ENCODE measurements at places on chromosomes 13 and 19. TPM values are rescaled to one million over a fixed set of nuclear protein-coding genes. Genes with fewer than 3 reads are reported as not detected.

GRCh38 chr13:98584668-98585397, 7.9 kb upstream of the STK24 start:
- no peaks in the 10 kb centered on the region for H3K27me3 ChIP-seq
- H3K4me3 ChIP-seq, result no peak overlapping the region
- DNase-seq, result no peak
- no peaks in the 10 kb centered on the region for H3K36me3 ChIP-seq
- no peak overlapping the region for H3K27ac ChIP-seq

GRCh38 chr19:49490287-49491029, 3.0 kb downstream of the RPL13A start:
- no peak for DNase-seq
- peaks cover 37% of the 10 kb centered on the region for H3K36me3 ChIP-seq
- H3K4me1 ChIP-seq, result peaks cover 35% of the 10 kb centered on the region

The LILRA1 gene
- 0.83 TPM for total RNA-seq

DNA sequence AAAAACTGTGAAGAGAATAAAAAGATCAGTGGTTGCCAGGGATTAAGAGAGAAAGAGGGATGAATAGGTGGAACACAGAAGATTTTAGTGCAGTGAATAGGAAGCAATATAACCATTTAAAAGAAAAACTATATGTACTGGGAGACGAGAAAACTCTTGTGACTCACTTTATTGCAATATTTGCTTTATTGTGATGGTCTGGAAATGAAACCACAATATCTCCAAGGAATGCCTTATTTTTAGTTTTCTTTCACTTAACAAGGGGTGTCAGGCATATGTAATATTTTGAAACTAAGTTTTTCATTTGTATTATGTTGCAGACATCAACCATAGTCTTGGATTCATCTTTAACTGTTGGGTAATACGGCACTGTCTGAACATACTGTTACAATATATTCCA, 1308.2 kb downstream of the PCDH9 start:
- peaks cover 5% of the 10 kb centered on the region for H3K4me1 ChIP-seq
- peaks cover 3% of the 10 kb centered on the region for H3K27me3 ChIP-seq
- DNase-seq, result no peak
- H3K27ac ChIP-seq, result no peak overlapping the region
- no peaks in the 10 kb centered on the region for H3K36me3 ChIP-seq
- H3K4me3 ChIP-seq, result no peak overlapping the region

The USF2 gene
- total RNA-seq, result 89.6 TPM

DNA sequence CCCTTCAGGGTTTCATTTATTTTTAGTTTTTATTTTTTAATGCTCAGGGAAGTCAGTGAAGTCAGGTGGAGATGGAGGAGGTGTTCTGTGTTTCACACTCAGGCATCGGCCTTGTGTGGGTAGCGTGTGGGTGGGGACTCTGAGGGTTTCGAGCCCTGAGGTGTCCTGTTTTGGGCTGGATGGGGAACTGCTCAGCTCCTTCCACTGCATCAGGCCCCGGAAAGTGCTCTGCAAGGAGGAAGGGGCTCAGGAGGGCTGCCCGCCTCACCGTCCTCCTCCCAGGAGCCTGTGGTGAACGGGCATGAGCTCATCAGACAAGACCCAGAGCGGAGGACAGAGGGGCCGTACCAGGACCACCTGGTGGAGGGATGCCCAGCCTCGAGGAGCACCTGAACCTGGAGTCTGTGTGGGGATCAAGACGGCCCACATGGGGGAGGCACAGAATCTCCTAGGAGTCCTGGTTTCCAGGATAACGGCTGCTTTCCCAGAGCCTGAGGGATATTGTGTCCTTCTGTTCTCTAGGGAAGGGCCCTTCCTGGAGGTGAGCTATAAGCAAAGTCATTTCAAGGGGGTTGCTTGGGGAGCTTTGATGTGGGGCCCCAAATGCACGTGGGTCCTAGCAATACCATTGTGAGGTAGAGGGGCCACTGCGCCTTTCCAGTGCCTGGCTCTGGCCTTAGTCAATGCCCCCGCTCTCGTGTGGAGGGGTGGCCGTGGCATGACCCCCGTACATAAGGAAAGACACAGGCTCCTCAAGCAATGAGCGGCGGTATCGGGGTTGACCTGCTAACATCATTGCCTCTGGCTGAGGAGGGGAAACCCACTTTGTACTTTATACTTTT, 13.5 kb upstream of the GAS6 start:
- DNase-seq, result no peak
- H3K27ac ChIP-seq, result no peak overlapping the region
- no peak overlapping the region for H3K4me3 ChIP-seq
- no peaks in the 10 kb centered on the region for H3K27me3 ChIP-seq
- peaks cover 24% of the 10 kb centered on the region for H3K4me1 ChIP-seq

- no peaks in the 10 kb centered on the region for H3K27me3 ChIP-seq
- peaks cover 3% of the 10 kb centered on the region for H3K36me3 ChIP-seq
- no peak for DNase-seq
- no peak overlapping the region for H3K27ac ChIP-seq
- no peak overlapping the region for H3K4me3 ChIP-seq
- no peaks in the 10 kb centered on the region for H3K4me1 ChIP-seq
These were observed 11.8 kb downstream of the ARHGEF18 start for GRCh38 chr19:7360393-7360984.

The RAX2 gene
- not detected for total RNA-seq

DNA sequence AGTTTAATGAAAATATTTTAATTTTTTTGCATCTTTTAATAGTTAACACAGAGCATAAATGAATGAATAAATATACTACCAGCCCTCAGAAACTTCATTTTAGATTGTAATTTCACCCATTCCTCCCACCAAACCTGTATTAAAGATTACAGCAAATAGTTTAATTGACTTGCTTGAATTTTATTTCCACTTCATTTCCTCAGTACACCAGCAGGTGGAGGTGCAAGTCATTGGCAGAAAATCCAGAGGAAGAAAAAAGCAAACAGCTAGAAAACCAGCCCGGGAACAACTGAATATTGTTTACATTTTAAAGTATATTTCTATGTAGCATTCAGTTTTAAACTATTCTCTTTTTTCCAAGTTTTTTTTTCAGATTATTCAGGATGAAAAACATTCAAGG, 177.8 kb downstream of the OLFM4 start:
- DNase-seq, result no peak
- H3K36me3 ChIP-seq, result peaks cover 3% of the 10 kb centered on the region
- H3K27ac ChIP-seq, result no peak overlapping the region
- H3K27me3 ChIP-seq, result peaks cover 3% of the 10 kb centered on the region

The NOTCH3 gene
- 34.9 TPM for total RNA-seq

Measured in spinal cord (tissue), 10 donors.